ENCODE measurements at places on chromosomes 1 and 21. TPM values are rescaled to one million over a fixed set of nuclear protein-coding genes. Genes with fewer than 3 reads are reported as not detected.

Gene RNF223
- polyA plus RNA-seq = 0.03 TPM

Gene CEP350
- 22.6 TPM for polyA plus RNA-seq

Gene KCNT2
- polyA plus RNA-seq = 0.97 TPM

Gene LRRN2
- 2.4 TPM for polyA plus RNA-seq

Gene PLA2G2D
- polyA plus RNA-seq = not detected

DNA sequence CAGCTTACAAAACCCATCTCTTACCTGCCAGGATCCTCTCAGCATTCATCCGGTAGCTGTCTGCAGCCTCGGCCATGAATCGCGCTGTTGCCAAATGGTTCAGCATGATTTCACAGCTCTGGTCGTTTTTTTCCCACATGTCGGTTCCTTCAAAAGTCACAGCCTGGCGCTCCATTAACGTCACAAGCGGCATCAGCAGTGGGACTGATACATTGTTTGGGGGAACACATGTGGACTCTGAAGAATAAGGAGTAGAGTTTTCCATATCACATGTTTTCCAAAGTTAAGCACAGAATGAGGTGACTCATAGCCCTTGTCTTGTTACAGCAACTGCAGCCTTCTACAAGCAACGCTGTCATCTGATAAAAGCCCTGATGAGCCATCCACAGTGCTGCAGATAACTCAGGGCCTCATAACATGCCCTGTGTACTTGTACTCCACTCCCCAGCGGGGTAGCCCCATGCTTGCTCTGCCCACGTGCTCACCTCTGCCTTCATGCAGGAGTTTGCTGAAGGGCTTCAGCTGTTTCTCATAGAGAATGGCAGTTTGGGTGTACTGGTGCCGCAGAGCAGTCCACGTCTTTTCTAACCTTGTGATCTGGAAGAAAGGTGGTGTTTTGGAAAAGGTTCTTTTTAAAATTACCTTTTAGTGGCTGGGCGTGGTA, 114.2 kb downstream of the BCAR3 start:
- peak; percentile 68 for DNase-seq

- peak; percentile 79 for DNase-seq
Measured at GRCh38 chr1:234955107-234955731, 173.4 kb downstream of the TOMM20 start.

GRCh38 chr1:235160383-235160956, 580 bp downstream of the RBM34 start:
- no peak for DNase-seq

- no peak for DNase-seq
Measured at GRCh38 chr1:178362747-178363146, 134.0 kb downstream of the CLEC20A start.

- no peak for DNase-seq
Measured at GRCh38 chr21:42556960-42557359, 43.3 kb downstream of the SLC37A1 start.

DNA sequence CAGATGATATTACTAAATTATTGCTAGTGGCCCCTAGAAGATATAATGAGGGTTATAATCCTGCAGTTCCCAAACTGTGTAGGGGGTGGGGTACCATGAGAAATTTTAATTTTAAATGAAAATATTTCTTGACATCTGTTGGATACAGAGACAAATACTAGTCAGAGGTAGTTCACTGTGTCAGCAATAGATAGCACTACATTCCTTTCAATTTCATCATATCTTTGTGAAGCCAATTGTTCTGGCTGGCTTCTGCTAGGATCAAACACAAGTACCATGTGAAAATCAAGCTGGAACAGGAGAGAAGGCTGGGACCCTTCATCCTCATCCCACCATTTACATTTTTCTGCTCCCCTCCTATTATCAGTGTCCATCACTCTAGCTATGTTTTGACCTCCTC, 208.1 kb downstream of the USH2A start:
- no peak for DNase-seq

- DNase-seq = no peak
Measured at GRCh38 chr1:2091611-2092604, 41.7 kb downstream of the PRKCZ start.

DNA sequence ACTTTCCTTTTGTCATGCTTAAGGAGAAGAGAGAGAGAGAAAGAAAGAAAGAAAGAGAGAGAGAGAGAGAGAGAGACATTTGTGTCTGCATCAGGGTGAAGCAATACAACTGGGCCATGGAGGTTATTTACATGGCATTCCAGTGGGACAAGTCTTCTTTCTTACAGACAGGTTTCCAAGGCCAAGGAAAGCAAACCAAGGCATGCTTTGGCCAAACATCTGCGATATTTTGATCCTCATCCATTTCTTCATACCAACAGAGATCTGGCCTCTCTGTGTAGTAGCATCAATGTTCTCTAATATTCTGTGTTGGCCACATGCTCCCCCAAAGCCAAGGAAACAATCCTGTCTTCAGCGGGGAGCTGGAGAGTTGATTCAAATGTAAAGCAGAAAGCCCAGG, 292.1 kb downstream of the SETD4 start:
- no peak for DNase-seq

GRCh38 chr1:160864173-160864572, 1.5 kb upstream of the CD244 start:
- no peak for DNase-seq

- no peak for DNase-seq
Measured at GRCh38 chr1:47403321-47403910, 12.7 kb upstream of the FOXE3 start.

DNA sequence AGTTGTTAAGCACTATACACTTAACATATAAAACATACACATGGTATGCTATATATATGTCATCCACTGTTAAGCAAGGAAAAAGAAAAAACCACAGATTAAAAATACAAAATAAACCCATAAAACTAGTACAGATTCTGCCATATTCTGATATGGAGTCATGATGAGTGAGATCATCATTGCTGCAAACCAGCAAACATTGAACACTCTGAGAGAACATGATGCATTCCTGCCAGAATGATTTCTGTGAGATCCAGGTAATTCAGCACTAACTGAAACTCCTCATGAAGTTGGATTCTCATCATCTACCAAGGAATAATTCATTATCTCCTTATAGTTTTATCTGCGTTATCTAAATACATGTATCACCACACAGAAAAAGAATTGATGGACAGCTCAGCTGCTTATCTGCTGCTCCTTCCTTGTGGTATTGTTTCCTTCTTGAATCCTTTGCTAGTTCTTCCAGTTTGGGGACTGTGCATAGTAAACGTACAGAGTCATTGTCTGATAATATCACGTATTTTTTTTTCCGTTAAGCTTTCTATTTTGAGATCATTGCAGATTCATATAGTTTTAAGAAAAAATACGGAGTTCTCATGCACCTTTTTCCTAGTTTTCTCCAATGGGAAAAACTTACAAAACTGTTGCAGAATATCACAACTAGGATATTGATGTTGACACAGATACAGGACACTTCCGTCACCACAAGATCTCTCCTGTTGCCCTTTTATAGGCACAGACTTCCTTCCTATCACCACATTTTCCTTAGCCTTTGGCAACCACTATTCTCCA, 9.3 kb downstream of the RAB4A start:
- DNase-seq = no peak

DNA sequence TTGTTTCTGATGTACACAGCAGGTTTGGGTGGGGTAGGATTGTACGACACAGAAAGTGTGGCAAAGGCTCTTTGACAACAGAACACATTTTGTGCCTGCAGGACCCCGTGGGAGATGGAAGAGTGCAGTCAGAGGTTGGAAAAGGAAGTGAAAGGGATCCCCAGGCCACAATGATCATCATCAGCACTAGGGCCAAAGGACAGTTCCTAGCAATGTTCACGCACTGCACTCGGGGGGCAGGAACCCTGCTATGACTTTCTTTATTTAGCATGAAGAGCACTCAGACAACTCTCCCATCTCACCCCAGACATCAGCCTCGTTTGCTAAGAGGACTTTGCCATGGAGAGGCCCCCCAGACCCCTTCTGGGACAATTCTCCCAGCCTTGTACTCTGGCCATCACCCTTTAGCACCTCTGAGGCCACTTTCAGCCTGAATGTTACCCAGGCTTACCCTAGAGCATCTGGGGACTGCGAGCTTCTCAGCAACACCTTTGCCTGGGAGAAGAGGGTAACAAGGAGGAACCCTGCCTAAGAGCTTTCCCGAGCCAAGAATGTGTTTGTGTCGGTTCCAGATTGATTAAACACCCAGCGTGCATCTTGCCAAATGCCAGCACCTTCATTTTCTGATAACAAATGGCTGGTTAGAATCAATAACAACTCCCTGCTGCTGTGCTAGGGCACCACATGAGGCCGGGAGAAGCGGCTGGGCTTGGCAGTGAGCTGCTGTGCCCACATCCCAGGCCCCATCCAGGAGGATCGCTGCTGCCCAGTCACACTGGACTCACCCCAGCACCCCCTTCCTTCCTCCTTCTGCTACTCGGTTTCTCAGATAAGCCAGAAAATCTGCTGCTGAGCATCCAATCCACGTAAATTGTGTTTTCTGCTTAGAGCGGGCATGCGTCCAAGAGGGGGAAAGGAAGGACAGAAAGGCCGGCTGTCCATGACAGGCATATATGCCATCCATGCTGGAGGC, 633.1 kb downstream of the AJAP1 start:
- no peak for DNase-seq

Data from adrenal gland (tissue), 19 donors.